Motor neuron (in vitro differentiated cells): ENCODE measurements at places on chromosomes 13 and 19.

- peak; percentile 92 for ATAC-seq
Observed at GRCh38 chr19:48899781-48900476, at the start of gene NUCB1. Gene NUCB1 (plus strand): TSS chr19:48900312. CDS start chr19:48900797, 485 bp downstream.

GRCh38 chr19:38691938-38692457 is 44.5 kb downstream of the ACTN4 start:
- peak; percentile 41 for ATAC-seq

GRCh38 chr13:74706801-74707200 is 572.6 kb upstream of the KLF12 start:
- no peak for ATAC-seq

- ATAC-seq = peak; percentile 25
Observed at GRCh38 chr13:113162783-113163685, 4.6 kb downstream of the PROZ start.

GRCh38 chr13:91767651-91768050 is 369.2 kb downstream of the GPC5 start:
- no peak for ATAC-seq

GRCh38 chr19:29922972-29923371 is 19.1 kb upstream of the URI1 start:
- ATAC-seq = no peak

- ATAC-seq = peak; percentile 88
Observed at GRCh38 chr19:1324806-1325567, 39.3 kb downstream of the EFNA2 start.

DNA sequence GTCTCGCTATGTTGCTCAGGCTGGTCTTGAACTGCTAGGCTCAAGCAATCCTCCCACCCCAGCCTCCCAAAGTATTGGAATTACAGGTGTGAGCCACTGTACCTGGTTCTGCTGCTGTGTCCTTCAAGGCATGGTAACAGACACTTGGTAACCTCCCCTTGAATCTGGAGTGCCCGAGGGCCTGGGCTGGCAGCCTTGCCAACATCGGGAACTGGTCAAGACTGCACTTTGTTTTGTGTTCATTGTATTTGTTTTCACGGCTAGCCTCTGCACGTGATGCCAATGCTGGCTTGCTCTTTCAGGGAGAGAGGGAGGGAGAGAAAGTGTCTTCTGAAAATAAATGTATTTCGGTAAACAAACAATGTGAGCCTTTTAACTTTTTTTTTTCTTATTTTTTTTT is 12.0 kb downstream of the CERS4 start:
- peak; percentile 78 for ATAC-seq

GRCh38 chr19:33634361-33635091 is 12.8 kb downstream of the CHST8 start:
- ATAC-seq = no peak

DNA sequence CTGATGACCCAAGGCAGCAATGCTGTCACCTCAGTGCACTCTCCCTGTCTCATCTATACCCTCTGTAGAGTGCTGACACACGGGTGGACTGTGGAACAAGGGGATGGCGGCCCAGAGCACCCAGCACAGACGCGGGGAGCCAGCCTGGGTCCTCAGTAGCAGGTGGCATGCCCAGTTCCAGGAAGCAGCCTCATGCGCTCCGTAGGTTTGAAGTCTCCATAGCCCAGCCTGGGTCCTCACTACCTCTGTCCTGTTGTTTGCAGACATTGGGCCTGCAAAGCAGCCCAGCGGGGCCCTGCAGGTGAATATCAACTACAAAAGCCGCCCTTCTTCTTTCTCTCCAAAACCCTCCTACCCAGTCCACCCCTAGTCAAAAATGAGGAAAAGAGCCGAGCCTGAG is 5.0 kb upstream of the SLC7A9 start:
- ATAC-seq = no peak

- ATAC-seq = peak; percentile 61
Observed at GRCh38 chr13:32075170-32075851, 43.7 kb downstream of the FRY start.

DNA sequence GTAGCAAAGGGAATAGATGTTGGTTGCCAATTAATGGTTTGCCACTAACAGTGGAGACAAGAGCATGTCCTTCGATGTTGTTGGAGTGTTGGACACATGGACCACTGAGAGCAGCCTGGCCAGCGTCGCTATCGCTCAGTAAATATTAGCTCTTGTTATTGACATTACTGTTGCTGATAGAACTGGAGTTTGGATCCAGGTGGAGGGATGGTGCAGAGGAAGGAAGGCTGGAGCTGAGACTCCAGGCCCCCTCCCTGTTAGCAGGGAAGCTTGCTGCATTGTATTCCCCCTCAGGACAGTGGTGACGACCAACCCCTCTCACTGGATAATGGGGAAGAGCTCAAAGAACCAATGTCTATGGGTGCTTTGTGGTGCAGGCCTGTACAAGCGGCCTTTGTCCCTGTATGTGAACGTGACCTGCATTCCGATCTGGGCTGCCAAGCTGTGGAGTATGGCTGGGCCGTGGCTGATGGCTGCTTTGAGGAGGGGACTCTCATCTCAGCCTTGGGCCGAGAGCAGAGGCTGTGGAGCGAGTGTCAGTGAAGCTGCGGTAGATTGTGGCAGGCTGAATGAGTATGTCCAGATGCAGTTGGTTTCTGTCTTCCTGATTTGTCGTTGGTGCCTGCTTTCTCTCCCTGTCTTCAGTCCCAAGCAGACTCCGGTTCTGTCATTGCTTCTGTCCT is 7.0 kb downstream of the CLASRP start:
- peak; percentile 96 for ATAC-seq

- ATAC-seq = peak; percentile 58
Observed at GRCh38 chr13:30744056-30744680, 8.8 kb downstream of the ALOX5AP start.

DNA sequence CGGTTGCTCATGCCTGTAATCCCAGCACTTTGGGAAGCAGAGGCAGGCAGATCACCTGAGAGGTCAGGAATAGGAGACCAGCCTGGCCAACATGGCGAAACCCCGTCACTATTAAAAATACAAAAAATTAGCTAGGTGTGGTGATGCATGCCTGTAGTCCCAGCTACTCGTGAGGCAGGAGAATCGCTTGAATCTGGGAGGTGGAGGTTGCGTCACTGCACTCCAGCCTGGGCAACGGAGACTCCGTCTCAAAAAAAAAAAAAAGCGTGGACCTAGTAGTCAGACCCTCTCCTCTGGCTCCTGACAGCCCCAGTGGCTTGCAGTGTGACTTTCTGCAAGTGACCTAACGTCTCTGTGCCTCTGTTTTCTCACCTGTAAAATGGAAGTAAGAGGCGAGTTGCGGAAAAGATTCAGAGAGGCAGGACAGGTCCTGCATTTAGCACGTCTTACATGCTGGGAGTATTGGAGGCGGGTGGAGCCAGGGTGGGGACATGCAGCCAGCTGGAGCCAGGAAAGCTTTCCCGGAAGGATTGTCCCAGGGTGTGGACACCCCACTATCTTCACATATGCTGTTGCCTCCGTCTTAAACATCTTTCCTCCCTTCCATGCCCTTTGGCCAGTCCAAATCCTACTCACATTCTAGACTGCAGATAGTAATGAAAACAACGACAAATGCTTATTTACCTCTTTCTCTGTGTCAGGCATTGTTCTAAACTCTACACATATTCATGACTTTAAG is 2.9 kb downstream of the TUBB4A start:
- no peak for ATAC-seq

- no peak for ATAC-seq
Observed at GRCh38 chr13:51550151-51550550, 34.1 kb upstream of the WDFY2 start.

DNA sequence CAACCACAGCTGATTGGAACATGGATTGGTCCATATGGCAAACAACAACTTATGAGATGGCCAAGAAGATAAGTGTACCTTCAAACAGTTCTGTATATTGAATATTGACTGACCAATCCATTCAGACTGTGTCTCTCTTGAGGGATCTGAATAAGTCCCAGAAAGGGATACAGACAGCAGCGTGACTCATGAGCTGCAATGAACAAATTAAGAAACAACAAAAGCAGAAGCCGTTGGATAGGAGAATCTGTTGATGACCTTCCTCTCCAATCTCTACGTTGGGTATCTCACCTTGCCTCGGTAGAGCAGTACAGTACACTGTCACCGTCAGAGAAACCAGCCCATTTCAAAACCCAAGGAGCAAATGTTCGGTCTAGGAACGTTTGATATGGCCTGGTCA is 21.3 kb downstream of the MBD3L2B start:
- ATAC-seq = no peak

DNA sequence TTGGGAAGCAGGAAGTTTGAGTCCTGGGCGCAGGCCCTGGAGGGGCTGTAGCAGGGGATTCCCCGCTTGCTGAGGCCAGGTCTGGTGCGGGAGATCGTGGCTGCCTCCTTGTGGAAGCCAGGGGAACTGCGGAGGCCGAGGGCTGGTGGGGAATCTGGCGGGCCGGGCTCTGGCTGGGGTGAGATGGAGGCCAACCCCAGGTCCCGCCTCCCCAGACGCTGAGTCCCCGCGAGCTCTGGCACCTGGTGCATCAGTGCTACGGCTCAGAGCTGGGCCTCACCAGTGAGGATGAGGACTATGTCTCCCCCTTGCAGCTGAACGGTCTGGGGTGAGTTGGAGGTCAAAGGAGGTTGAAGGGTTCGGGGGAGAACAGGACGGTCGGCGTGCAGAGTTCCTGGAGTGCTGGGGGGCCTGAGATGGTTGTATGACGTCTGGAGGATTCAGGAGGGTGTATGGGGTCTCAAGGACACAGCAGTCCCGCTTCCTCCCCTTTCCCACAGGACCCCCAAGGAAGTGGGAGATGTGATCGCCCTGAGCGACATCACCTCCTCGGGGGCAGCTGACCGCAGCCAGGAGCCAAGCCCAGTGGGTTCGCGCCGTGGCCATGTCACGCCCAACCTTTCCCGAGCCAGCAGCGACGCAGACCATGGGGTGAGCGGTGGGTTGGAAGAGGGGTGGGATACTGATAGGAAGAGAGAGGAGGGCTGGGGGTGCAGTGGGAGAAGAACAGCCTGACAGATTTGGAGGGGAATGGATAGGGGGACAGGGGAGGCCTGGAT is 13.1 kb downstream of the GRAMD1A start:
- ATAC-seq = peak; percentile 64

- ATAC-seq = no peak
Observed at GRCh38 chr19:33705860-33706259, 84.1 kb downstream of the CHST8 start.

GRCh38 chr19:48575931-48576622 is 24.1 kb downstream of the SULT2B1 start:
- no peak for ATAC-seq

DNA sequence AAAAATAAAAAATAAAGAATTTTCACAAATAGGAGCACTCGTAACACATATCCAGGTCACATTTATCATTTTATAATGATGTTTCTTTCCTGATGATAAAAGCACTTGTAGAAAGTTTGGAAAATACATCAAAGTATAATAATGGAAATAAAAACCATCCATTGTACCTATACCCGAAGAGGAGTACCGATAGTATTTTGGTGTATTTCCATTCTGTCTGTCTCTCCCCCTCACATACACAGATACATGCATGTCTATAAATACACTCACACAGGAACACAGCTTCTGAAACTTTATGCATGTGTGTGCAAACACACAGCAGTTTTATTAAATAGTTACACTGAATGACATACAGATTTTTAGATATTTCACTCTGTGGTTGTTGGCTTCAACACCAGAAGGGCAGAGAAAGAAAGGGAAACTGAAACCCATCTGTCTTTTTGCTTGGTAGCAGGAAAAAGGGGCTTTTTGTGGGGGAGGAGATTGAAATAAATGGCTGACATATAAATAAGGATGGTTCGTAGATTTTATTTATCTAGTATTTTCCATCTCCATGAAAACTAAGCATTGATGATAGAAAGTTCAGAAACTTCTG is 114.8 kb downstream of the LRCH1 start:
- ATAC-seq = no peak

DNA sequence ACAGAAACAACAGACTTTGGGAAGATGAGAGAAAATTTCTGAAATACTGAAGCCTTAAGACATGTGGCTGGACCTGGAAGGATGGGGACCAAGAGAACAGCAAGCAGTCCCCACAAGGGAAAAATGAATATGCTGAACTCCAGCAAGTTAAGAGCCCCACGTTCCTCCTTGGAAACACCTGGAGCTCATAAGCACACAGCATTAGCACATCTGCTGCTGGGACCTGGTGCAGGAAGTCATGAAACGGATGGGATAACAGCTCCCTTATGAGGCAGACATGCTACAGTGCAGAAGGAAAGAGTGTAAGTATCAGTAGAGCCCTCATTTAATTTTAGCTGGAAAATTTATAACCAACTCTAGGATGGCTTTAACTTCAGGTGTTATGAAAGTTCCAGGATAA is 67.3 kb downstream of the SLC15A1 start:
- ATAC-seq = no peak

DNA sequence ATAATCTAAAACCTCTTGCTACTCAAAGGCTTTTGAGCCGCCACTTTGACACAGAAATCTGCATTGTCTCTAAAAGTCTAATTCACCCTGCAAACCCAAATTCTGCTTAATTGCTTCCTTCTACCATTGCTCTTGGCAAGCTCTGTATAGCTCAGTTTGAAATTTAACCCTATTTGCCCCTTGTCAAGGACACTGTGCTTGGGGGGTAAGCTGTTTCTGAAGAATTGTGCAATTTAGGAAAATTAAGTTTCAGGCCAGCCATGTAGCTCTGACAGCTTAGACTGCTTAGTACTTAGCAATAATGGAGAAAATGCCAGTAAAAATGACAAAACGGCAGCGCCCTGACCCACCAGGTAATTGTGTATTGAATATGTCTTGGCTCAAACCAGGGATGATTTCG is 282.2 kb downstream of the OLFM4 start:
- ATAC-seq = no peak

DNA sequence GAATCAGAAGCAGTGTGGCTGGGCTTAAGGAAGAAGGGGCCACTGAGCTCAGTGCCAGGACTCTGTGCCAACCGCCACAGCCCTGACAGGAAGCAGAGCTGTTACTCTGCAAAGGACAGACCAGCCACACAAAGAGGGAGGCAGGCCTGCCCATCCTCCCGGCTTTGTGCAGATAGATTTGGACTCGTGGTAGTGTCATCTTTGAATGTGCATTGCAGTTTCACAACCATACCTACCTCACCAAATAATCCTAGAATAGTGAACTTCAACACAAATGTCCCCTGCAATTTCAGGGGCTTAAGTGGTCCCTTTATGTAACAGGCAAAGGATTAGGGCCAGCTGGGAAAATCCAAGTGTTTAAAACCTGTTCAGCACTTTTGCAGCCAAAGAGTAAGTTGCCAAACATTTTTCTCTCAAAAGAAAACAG is 55.1 kb upstream of the CLDN10 start:
- ATAC-seq = no peak

DNA sequence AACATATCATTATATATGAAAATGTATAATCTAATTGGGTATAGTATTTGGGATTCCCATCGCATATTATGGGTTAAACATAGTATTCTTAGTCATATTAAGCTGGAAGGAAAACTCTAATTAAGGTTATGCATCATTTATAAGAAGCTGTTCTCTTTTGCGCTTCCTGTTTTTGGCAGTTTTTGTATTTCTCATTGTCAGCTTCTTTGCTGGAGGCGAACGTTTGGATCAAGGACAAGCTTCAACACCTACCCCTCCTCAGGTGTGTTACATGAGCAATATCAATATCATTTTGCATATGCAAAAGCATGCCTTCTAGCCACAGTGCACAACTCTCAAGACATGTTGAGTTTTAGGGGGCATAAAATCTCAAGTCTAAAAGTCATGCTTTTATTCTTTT is 439.8 kb downstream of the TDRD3 start:
- no peak for ATAC-seq
